ENCODE measurements at places on chromosomes 2 and 18.

- no peak for DNase-seq
Observed at GRCh38 chr18:7273301-7273921, 42.5 kb downstream of the LRRC30 start.

GRCh38 chr18:78586586-78586985 is 393.0 kb upstream of the SALL3 start:
- DNase-seq = no peak

DNA sequence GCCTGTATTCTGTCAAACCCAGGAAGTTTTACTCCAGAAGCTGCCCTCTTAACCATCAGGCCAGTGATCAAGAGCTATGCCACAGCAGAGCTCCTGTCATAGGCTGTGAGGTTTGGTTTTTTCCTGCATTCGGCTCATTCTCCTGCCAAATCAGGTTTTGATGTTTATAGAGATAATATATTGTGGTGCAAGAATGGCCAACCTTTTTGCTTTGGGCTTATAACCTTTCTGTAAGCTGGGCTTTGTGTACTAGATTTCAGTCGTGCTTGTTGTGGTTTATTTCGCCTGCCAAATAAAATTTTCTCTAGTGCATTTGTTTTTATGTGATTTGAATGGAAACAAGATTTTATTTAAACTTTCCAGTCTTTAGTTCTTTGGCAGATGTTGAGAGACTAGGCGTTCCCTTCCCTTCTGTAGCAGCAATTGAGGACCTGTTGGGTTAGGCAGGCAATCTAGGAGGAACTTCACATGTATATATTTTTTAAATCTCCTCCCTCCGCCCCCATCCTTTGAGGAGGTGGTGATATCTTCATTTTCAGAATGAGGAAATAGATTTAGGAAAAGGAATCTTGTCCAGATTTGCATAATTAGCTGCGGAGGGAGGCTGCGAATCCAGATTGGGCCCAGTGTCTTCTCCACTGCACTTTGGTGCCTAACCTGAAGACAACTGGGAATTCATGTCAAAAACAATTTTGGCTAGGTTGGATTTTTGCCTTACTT is 2.6 kb downstream of the KDM3A start:
- DNase-seq = no peak

DNA sequence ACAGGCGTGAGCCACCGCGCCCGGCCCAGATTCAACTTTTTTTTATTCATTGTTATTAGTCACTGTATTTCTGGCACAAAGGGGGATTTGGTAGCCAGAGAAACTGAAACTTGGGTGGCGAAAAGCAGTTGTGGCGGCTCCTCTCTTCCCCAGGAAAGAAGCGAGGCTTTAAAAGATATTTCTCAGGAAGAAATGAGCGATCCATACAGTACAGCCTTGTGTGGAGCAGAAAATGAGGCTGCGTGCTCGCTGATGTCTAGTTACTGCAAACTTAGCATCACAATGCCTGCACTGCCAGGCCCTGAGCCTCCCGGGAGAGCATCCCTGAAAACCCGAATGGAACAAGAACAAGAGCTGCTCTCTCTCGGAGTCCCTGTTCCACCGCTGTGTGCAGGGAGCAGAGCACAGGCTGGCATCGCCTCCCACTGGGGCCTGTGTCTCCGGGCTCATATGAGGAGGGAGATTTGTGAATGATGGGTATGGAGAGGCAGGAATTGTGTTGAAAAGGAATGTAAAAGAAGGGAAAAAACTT is 234.0 kb downstream of the ZNF516 start:
- no peak for DNase-seq

DNA sequence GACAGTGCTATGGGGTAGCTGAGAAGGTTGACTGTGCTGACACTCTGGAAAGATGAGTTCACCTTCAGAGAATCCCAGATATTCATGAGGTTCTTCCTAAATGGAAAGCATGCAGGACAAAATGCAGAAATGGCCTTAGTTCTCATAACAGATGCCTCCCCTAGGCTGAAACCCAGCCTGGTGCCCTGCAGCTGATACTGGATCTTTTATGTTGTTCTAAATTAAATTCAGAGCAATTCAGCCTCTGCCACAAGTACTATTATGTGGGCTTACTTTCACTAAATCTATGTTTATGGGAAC is 172.0 kb upstream of the SERPINE2 start:
- no peak for DNase-seq

GRCh38 chr2:79235135-79235534 is 75.6 kb upstream of the REG3A start:
- peak; percentile 2 for DNase-seq

DNA sequence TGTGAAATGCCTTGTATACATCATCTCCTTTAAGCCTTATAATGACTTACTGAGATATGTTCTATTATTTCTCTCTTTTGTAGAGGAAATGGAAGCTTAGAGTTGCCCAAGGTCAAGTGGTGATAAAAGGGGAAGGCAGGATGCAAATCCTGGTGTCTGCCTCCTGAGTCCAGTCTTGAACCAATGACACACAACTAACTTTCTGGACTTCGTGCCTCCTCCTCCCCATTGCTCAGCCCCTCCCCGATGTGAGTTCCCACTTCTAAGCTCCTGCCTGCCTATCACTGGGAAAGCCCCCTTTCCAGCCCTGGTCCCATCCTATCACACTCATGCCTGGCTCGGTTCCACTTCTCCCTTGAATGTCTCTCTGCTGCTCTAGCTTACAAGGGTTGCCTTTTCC is 6.9 kb upstream of the CTIF start:
- DNase-seq = no peak

GRCh38 chr18:59929621-59930295 is 30.0 kb downstream of the PMAIP1 start:
- DNase-seq = no peak

Data from hematopoietic multipotent progenitor cell treated with erythropoietin and hydrocortisone succinate and interleukin-3 and kit ligand, for 8 days (in vitro differentiated cells).